ENCODE measurements at places on chromosomes 11 and 22. TPM values are rescaled to one million over a fixed set of nuclear protein-coding genes. Genes with fewer than 3 reads are reported as not detected.

Gene POLR3H
- 19.5 TPM for total RNA-seq

Gene PIWIL4
- 1.3 TPM for total RNA-seq

Gene PTPRCAP
- 170 TPM for total RNA-seq

Gene KRTAP5-8
- 0.37 TPM for total RNA-seq

Gene CLDN5
- total RNA-seq: 20.0 TPM

Gene OR8G1
- total RNA-seq: not detected

Gene DDTL
- total RNA-seq: 3.5 TPM

Gene OR5F1
- not detected for total RNA-seq

GRCh38 chr11:106131998-106132397 lies 54.5 kb downstream of the AASDHPPT start:
- no peaks in the 10 kb centered on the region for H3K36me3 ChIP-seq
- H3K4me3 ChIP-seq: no peak overlapping the region
- H3K27me3 ChIP-seq: peaks cover 61% of the 10 kb centered on the region
- H3K27ac ChIP-seq: no peak overlapping the region
- no peaks in the 10 kb centered on the region for H3K4me1 ChIP-seq

GRCh38 chr11:4511282-4512245 lies 29.1 kb downstream of the OR52K1 start:
- H3K27me3 ChIP-seq: peaks cover 45% of the 10 kb centered on the region
- no peak overlapping the region for H3K4me3 ChIP-seq
- H3K27ac ChIP-seq: no peak overlapping the region
- H3K36me3 ChIP-seq: peaks cover 2% of the 10 kb centered on the region

DNA sequence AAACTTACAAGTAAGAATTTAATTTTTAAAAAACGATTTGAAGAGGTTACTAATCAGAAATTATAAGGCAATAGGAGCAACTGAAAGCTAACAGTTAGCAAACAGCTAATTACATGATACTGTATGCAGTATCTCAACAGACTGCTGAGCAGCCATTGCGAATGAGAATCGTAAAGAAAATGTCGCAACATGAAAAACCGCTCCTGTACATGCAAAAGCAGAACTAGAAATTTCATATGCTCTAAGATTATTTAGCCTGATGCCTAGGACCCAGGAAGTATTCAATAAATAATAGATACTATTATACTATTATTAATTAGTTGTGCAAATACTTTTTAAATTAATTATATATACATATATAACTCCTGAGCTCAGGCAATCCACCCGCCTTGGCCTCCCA lies 48.7 kb upstream of the EP300 start:
- H3K27ac ChIP-seq: no peak overlapping the region
- H3K36me3 ChIP-seq: no peaks in the 10 kb centered on the region
- no peak for DNase-seq
- no peaks in the 10 kb centered on the region for H3K27me3 ChIP-seq
- no peak overlapping the region for H3K4me3 ChIP-seq
- no peaks in the 10 kb centered on the region for H3K4me1 ChIP-seq

GRCh38 chr22:35631597-35631996 lies 14.5 kb upstream of the MB start:
- no peak for DNase-seq
- H3K27ac ChIP-seq: no peak overlapping the region
- peaks cover 2% of the 10 kb centered on the region for H3K36me3 ChIP-seq
- H3K4me1 ChIP-seq: peaks cover 31% of the 10 kb centered on the region

DNA sequence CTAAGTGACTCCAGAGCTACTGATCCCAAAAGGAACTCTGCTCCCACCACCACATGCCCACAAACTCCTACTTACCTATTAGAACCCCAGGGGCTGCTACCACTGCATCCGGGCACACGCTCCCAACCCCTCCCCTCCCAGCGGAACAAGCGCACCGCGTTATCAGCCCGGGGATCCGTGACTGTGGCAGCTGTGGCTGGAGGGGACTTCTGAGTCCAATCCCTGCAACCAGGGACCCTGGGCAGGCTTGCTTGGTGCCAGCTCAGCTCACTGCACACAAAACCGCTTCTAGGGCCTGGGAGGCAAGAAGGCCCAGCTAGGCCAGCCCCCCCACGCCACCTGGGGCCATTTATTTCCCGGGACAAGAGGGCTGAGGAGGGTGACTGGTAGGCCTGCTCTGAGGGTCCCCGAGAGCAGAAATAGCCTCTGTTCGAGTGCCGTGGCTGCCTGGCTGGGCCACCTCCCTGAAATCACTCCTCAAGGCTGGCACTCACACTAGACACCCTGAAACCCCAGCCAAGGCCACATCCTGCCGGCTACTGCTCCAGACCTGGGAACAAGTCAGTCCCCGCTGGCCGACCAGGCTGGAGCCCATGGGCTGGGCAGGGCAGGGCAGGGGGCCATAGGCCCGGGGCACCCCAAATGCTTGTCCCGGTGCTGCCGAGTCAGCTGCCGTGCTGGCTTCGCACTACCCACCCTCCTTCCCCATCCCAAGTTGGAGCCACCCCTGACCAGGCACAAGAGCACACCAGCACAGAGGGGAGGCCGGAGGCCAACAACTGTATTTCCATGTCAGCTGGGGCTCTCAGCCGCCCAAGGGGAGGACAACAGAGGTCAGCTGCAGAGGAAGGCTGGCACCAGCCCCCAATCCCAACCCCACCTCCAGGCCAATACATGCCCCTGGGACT lies 1.9 kb upstream of the IFITM10 start:
- DNase-seq: no peak
- no peaks in the 10 kb centered on the region for H3K36me3 ChIP-seq
- H3K4me1 ChIP-seq: peaks cover 29% of the 10 kb centered on the region
- H3K27me3 ChIP-seq: peaks cover 15% of the 10 kb centered on the region
- H3K4me3 ChIP-seq: no peak overlapping the region
- H3K27ac ChIP-seq: no peak overlapping the region

GRCh38 chr11:78351193-78351592 lies 66.4 kb downstream of the GAB2 start:
- no peak overlapping the region for H3K4me3 ChIP-seq
- peaks cover 2% of the 10 kb centered on the region for H3K36me3 ChIP-seq
- DNase-seq: no peak
- peaks cover 2% of the 10 kb centered on the region for H3K27me3 ChIP-seq
- peaks cover 18% of the 10 kb centered on the region for H3K4me1 ChIP-seq
- peak overlapping the region; percentile 57 for H3K27ac ChIP-seq

DNA sequence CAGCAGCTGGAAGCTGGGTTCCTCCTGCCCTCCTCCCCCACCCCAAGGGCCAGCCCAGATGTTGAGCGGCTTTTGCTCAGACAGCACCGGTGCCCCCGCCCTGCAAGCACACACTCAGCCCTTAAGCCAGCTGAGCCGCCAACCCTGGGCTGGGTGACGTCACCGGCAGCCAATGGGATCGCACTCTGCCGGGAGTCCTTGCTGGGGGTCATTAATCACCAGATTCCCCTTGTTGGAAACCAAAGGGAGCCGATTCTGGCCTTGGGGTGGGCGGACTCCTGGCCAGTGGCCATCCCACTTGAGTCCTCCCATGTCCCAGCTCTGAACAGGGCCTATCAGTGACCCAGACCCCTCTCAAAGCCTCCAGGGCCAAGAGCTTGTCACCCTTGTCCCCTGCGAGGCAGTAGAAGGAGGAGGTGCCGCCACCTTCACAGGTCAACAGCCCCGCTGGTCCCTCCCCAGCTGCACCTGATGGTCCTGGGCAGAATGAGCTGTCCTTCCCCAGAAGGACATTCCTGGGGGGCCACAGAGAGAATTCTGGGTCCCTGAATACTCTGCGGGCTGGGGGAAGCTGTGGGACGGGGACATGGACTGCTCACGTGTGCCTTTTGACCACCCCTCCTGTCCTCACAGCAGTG lies 7.4 kb downstream of the DUSP8 start:
- peaks cover 2% of the 10 kb centered on the region for H3K36me3 ChIP-seq
- H3K27ac ChIP-seq: peak overlapping the region; percentile 9
- no peaks in the 10 kb centered on the region for H3K27me3 ChIP-seq
- H3K4me1 ChIP-seq: peaks cover 12% of the 10 kb centered on the region
- DNase-seq: no peak
- H3K4me3 ChIP-seq: no peak overlapping the region

GRCh38 chr11:27611947-27612455 lies 88.3 kb downstream of the BDNF start:
- H3K36me3 ChIP-seq: no peaks in the 10 kb centered on the region
- no peak for DNase-seq
- H3K4me3 ChIP-seq: no peak overlapping the region
- no peak overlapping the region for H3K27ac ChIP-seq
- no peaks in the 10 kb centered on the region for H3K4me1 ChIP-seq

- peaks cover 2% of the 10 kb centered on the region for H3K36me3 ChIP-seq
- no peaks in the 10 kb centered on the region for H3K4me1 ChIP-seq
Observed at GRCh38 chr22:33389936-33390335, 331.8 kb upstream of the SYN3 start.

- no peaks in the 10 kb centered on the region for H3K27me3 ChIP-seq
- peaks cover 51% of the 10 kb centered on the region for H3K4me1 ChIP-seq
- H3K36me3 ChIP-seq: peaks cover 11% of the 10 kb centered on the region
- peak overlapping the region; percentile 56 for H3K27ac ChIP-seq
Observed at GRCh38 chr11:57679396-57679795, 11.5 kb downstream of the ZDHHC5 start.

All from T-helper 17 cell (primary cell).